Myocyte (in vitro differentiated cells): ENCODE measurements at places on chromosomes 11 and 22. TPM values are rescaled to one million over a fixed set of nuclear protein-coding genes. Genes with fewer than 3 reads are reported as not detected.

- no peak for DNase-seq
Measured at GRCh38 chr22:47626428-47627390, 864.3 kb downstream of the TBC1D22A start.

SLC25A18 gene
- total RNA-seq: 1.2 TPM in 1 of 2 replicates, not detected in the other

BDNF gene
- 2.8 and 4.5 TPM in 2 replicates for total RNA-seq

DNA sequence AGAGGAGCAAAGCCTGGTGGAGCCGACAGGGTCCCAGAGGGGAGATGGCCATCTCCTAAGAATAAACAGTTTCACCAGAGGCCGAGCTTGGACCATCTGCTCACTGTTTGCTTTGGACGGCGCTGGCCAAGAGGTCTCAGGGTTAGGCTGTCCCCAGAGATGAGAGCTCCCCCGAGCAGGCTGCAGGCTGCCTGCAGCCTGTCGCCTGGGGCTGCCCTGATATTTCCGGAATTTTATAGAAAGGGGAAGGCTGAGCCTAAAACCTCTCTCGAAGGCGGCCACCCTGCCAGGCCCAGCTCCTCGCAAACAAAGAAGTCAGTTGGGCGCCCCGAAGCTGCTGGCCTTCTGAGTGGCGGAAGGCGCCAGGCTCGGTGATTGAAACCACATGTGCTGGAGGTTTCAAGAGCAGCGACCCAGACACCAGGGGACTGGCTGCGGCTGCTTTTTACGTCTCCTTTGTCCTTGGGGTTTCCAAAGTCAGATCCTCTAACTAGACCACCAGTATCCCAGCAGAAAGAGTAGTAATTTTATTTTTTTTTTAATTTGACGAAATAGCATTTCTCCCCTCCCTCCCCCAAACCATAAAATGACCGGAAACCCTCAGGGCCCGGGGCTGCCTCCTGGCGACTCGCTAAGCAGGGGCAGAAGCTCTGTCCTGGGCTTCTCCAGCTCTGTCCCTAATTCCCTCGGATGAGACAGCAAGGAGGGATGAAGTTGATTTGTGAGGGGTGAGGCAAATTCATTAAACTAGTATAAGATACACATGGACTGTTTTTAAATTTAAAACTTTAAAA, 57.4 kb downstream of the CLMP start:
- DNase-seq: peak; percentile 83

GRCh38 chr11:123238297-123238696, 43.2 kb upstream of the CLMP start:
- DNase-seq: peak; percentile 51

DNA sequence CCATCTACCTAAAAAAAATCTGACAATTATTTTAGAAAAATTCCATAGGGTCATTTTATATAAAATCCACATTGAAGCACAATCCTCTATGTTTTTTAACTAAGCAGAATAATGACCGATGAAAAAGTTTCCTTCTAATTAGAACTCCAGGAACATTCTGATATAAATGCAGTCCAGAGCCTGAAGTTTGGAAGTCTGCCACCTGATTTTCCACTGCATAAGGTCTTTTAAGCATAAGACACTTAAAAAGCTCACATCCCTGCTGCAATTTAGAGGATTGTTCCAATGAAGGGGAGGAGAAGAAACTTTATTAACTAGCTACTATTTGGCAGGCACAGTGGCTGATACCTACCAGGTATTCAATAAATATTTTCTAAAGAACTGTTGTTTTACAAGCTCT, 570.3 kb upstream of the ANO5 start:
- DNase-seq: no peak

GRCh38 chr11:48051217-48051830, 71.0 kb downstream of the PTPRJ start:
- no peak for DNase-seq

CCDC87 gene
- 0.26 and 0.45 TPM in 2 replicates for total RNA-seq

HPX gene
- total RNA-seq: not detected in 2 replicates

DNA sequence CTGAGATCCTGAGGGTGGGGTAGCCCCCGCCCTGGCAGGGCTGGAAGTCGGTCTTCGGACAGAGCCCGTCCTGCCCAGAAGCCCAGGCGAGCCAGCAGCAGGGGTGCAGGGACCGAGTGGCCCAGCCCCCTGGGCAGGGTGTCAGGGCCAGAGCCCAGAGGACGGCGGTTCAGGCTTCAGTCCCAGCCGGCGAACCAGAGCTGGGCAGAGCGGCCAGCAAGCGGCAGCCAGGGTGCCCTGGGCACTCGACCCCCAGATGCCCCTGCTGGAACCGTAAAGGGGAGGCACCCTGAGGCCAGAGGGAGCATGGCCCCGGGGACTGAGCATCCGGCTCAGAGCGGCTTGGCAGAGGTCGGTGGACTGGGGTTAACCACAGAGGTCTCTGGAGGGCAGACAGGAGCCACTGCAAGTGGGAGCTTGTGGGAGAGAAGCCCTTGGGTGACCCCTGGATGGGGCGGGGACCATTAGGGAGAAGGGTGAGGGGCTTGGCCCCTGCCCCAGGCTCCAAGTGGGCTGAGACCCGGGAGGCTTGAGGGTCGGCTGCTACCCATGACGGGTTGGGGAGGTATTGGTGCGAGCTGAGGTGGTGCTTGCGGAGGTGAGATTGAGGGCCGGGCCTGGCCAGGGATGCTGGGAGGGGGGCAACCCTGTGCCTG, 15.9 kb downstream of the LSP1 start:
- peak; percentile 81 for DNase-seq

GRCh38 chr11:70005107-70005818, 72.9 kb upstream of the ANO1 start:
- DNase-seq: no peak

GRCh38 chr22:23673826-23674690, 16.8 kb upstream of the RGL4 start:
- no peak for DNase-seq

DNA sequence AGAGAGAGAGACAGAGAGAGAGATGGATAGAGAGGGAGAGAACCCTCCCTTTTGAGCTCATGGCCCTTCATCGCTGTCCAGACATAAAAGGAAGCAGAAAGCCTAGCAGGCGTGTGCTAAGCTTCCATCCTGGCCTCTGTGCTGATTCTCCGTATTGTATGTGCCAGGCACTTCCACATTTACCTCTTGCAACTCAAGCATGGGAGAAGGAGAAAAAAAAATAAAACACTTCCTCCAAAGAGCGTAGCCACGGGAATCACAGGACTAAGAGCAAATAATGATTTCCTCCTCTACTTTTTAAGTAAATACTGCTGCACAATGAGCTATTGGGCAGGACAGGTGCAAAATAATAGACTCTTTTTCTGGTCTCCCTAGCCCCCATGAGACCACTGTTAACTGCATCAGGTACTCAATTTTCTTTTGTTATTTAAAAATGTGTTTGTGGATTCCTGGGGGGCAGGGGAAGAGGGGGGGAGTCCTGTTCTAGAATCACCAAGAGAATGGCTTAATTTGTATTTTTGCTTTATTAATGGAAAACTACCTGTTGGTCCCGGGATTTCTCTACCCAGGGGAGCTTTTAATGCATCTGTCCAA, 154.3 kb downstream of the NXPE2 start:
- DNase-seq: no peak

GRCh38 chr11:126311401-126312291, 7.8 kb downstream of the DCPS start:
- DNase-seq: no peak

APOL4 gene
- total RNA-seq: 5.1 and 9.2 TPM in 2 replicates

- no peak for DNase-seq
Measured at GRCh38 chr22:24460418-24461089, 33.2 kb downstream of the ADORA2A start.

- DNase-seq: peak; percentile 78
Measured at GRCh38 chr11:6703247-6704063, 20.3 kb upstream of the MRPL17 start.

DNA sequence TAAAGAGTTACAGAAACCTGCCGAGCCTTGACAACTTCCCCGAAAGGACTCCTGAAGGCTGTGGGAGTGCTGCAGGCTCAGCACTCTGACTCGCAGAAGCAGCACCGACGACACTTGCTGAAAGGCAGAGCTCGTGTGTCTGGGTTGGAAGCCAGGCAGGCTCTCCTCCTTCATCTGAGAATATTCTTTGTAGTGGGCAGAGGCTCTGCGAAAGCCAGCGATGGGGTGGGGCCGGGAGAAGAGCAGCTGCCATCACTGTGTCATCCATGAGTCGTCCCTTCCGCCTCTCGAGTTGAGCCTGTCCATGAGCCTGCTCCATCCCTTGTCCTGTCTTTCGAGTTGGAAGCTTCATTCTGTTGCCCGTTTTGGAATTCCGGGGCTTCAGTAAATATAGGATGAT, 11.9 kb downstream of the GLB1L2 start:
- DNase-seq: peak; percentile 1

- DNase-seq: no peak
Measured at GRCh38 chr22:43911351-43911750, 12.3 kb upstream of the PNPLA3 start.

DNA sequence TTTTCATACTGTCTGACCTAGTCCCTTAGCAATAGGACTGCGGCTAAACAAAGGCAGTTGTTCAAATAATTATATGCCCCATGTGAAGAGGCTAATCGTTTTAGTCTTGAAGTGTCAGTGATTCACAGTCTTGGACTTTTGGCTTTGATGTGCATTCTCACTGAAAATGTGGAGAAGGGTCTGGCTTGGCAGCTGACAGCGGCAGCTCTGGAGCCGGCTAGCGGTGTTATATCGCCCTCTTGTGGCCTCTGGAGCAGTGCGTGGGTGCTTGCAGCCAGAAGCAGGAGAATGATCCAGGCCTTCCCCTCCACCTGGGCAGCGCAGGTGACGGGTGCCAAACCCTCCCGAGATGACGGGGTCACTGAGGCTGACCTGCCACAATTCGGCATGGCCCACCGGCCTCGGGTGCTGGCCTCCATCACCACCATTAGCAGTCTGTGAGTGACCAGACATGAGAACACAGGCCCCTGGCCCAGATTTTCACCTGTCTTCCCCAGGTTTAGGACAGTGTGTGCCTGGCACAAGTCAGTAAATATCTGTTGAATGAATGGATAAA, 90.3 kb upstream of the PITPNB start:
- peak; percentile 80 for DNase-seq

- DNase-seq: peak; percentile 95
Measured at GRCh38 chr22:49768951-49769690, 58.6 kb downstream of the BRD1 start.

SLC22A12 gene
- not detected in 2 replicates for total RNA-seq

MMP13 gene
- not detected in 2 replicates for total RNA-seq
